ENCODE measurements at places on chromosomes 2 and 18. TPM values are rescaled to one million over a fixed set of nuclear protein-coding genes. Genes with fewer than 3 reads are reported as not detected.

MRPL30 gene
- total RNA-seq, result 40.5 TPM

ERICH2 gene
- total RNA-seq, result not detected

STPG4 gene
- 0.66 TPM for total RNA-seq

ZNF892 gene
- total RNA-seq, result 9.9 TPM

GULP1 gene
- 55.9 TPM for total RNA-seq

ANKRD30B gene
- not detected for total RNA-seq

GRCh38 chr2:18219676-18220075 lies 340.8 kb downstream of the RDH14 start:
- DNase-seq, result no peak

DNA sequence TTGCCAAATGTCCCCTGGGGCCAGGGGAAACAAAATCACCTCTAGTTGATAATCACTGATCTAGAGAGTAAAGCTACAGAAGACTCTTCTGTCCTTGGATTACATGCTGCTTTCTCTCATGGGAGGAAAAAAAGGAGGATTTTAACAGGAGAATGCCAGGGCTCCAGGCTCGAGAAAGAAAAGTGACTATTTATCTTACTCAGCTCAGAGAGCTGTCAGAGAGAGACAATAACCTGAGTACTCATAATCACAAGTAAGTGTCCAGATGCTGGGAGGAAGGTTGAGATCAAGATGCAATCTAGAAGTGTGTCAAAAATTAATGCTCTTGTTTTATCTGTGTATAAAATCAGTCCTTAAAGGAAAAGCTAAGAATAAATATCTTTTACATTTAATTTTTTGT lies 133.3 kb downstream of the PTRHD1 start:
- DNase-seq, result no peak

DNA sequence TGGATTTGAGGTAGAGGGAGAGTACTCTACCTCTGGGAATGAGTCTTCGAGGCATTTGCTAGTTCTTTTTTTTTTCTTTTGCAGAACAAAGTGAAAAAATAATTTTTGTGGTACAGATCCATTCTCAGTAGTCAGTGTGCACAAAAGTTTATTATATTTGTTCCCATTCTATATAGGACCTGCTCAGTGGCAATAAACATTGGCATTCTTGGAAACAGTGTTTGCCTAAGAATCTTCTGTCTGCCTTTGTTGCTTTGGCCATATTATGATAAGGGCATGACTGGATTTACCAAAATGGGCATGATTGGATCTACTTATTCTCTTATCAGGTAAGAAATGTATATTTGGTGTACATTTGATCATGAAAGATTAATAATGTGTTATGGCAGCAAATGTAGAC lies 583.3 kb downstream of the PLCL1 start:
- DNase-seq, result no peak

- no peak for DNase-seq
Measured at GRCh38 chr18:10127729-10128128, 213.9 kb downstream of the VAPA start.

DNA sequence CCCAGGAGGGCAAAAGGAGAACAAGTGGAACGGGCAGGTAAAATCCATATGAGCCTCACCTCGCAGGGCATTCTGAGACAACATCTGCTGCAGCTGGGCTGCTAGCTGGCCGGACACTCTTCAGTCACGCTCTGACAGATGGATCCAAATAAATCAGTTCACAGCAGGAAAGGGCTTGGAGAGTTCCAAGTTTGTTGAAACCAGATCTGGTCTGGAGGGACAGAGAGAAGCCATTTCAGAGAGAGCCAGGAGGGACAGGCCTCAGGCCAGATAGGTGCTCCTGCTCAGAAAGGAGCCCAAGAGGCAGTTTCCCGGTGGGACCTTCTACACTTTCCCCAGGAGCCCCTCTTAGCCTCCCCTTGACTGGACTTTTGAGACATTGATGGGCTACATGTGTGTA lies 28.2 kb upstream of the TNP1 start:
- no peak for DNase-seq

- no peak for DNase-seq
Measured at GRCh38 chr2:164771897-164772296, 69.7 kb downstream of the COBLL1 start.

DNA sequence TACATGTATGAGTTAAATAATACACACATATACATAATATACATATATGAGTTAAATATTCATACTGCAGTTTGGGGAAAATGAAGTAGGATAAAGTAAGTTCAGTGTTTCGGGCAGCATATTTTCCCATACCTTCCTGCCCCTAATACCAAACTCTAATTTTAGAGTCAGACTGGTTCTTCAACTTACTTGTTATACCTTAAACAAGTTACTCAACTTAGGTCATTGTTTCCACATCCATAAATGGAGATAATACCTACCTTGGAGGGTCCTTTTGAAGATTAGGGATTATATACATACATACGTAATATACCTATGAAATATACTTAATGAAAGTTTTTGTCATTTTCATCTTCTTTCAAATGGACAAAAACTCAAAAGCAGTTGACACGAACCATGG lies 8.4 kb downstream of the MEMO1 start:
- no peak for DNase-seq

Data from sigmoid colon (tissue), 7 donors.